Glomerular endothelial cell (primary cell): ENCODE measurements at places on chromosomes 13 and 19. TPM values are rescaled to one million over a fixed set of nuclear protein-coding genes. Genes with fewer than 3 reads are reported as not detected.

UTP14C gene
- 11.6 and 11.7 TPM in 2 replicates for total RNA-seq

ZNF506 gene
- total RNA-seq, result 17.0 and 22.2 TPM in 2 replicates

ZNF558 gene
- 5.6 and 11.7 TPM in 2 replicates for total RNA-seq

SIAH3 gene
- 0.10 TPM in 1 of 2 replicates, not detected in the other for total RNA-seq

TEX29 gene
- not detected in 2 replicates for total RNA-seq

XAB2 gene
- 40.5 and 46.3 TPM in 2 replicates for total RNA-seq

NTN5 gene
- total RNA-seq, result 1.4 and 1.8 TPM in 2 replicates

PDCD2L gene
- total RNA-seq, result 11.7 and 15.2 TPM in 2 replicates
